ENCODE measurements at places on chromosomes 3 and 15.

- DNase-seq = no peak
These were observed 11.4 kb upstream of the OCA2 start for GRCh38 chr15:28110481-28110881.

- DNase-seq = no peak
These were observed 24.0 kb downstream of the LNP1 start for GRCh38 chr3:100425316-100425715.

DNA sequence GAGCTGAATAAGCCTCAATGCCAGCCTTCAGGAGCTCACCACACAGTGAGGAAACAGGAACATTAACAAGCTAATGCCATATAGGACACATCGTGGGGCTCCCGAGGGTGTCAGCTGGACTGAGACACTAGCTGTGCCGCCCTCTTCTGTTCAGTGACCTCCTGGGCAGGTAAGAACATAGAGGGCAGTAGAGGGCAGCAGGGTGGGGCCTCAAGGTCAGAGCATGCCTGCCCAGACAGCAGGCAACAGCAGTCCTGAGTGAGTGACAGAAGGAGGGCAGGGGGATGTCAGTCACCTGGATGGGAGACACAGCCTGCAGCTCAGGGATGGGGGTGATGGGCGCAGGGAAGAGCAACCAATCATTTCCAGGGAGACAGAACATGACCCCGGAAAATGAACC is 15.5 kb downstream of the NTRK3 start:
- DNase-seq = no peak

- no peak for DNase-seq
These were observed 112.4 kb downstream of the FRMD5 start for GRCh38 chr15:44082558-44083157.

GRCh38 chr3:39260318-39260717 is 19.5 kb downstream of the CX3CR1 start:
- no peak for DNase-seq

- DNase-seq = no peak
These were observed 806 bp downstream of the KLHL25 start for GRCh38 chr15:85793641-85794597.

DNA sequence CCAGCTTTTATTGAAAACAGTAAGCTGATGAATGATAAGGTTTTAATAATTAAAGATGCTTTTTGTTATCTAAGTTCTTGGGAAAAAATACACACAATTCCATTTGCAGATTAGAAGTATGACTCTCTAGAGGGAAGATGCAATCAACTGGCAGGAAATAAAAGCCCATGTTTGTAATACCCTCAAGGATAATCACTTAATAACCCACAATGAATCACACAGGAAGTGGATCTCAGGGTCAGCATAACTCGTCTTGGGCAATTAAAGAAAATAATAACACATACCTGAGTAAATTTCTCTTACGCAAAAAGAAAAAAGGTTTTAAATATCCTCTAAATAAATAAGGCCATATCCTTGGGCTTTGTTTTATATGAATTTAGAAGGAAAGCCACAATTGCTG is 9.4 kb upstream of the EID1 start:
- DNase-seq = no peak

DNA sequence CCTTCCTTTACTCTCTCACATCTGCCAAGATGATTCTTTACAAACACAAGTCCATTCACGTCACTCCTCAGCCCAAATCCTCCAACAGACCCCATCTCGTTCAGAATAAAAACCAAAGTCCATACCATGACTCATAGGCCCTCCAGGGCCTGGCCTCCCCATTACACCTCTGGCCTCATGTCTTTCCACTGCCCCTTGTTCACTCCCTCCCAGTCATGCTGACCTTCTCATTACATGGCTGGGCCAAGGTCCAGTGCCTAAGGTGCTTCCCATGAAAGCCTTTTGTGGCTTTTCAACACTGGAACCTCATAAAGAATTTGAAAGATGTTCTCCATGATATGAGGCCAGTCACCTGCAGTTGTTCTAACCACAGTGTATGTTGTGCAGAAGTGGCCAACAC is 44.5 kb downstream of the NEK10 start:
- no peak for DNase-seq

- DNase-seq = no peak
These were observed 212.0 kb downstream of the FEZF2 start for GRCh38 chr3:62161371-62161770.

GRCh38 chr3:136802481-136802996 is 16.4 kb upstream of the SLC35G2 start:
- DNase-seq = no peak

- no peak for DNase-seq
These were observed 13.3 kb upstream of the ALAS1 start for GRCh38 chr3:52184690-52185089.

GRCh38 chr3:196666001-196666867 is 26.7 kb downstream of the NRROS start:
- DNase-seq = no peak
